ENCODE measurements at places on chromosomes 16 and 17.

GRCh38 chr16:79991969-79992368, 391.4 kb upstream of the MAF start:
- no peak for DNase-seq

DNA sequence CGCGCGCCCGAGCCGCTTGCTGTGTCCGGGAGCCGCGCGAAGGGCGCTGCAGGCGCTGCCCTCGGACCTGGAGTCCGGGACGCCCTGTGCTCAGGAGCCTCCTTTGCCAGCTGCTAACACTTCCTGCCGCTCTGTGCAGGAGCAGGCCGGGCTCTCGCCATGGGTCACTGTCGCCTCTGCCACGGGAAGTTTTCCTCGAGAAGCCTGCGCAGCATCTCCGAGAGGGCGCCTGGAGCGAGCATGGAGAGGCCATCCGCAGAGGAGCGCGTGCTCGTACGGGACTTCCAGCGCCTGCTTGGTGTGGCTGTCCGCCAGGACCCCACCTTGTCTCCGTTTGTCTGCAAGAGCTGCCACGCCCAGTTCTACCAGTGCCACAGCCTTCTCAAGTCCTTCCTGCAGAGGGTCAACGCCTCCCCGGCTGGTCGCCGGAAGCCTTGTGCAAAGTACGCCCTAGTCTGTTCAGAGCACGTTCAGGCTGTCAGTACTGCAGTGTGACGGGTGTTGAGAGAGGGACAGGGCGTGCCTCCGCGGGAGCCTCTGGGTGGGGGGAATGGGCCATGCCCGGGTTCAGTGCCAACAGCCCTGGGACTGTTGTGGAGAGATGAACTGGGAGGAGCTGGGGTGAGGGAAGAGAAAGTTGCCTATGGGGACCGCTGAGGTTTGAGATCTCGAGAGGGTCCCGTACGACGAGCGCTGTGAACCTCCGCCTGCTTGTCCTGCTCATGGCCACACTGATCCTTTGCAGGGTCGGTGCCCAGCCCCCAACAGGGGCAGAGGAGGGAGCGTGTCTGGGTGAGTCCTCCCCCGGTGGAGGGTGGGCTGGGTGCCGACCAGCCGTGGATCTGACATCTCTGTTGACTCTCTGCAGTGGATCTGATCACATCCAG, 1.3 kb downstream of the ZNF276 start:
- DNase-seq: no peak

GRCh38 chr16:85844169-85844481, 44.6 kb downstream of the COX4I1 start:
- DNase-seq: no peak

DNA sequence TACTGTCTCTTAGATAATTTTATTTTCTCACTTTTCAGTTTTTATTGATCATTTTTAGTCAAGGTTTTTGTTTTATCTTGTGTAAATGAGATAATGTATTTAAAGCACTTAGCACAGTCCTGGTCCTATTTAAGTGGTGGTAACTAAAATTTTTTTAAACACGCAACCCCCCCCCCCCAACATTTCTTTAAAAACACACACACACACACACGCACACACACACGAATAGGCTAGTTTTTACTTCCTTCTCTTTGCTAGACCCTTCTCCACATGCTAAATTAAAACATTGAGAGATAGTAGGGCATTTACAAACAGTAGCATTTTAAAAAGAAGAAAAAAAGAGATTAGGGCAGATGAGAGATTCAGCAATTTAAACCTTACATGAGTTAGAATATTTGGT, 5.0 kb downstream of the NFATC3 start:
- DNase-seq: no peak

DNA sequence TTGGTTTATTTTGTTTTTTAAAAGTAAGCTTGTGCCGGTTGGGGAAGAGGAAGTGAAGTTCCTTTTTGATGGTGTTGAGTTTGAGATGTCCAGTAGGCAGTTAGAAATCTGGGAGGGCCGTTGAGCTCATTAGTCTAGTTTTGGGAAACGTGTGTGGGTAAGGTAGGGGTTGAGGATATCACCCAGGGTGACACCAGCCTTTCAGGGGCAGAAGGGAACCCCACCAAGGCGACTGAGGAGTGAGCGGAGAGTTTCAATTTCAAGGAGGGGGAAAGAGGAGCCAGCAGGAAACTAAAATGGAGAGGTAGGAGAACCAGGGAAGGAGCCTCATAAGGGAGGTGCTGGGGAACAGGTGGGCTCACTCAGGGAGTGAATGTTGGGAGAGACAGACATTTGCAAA, 22.7 kb downstream of the HAPSTR1 start:
- no peak for DNase-seq

- DNase-seq: no peak
Measured at GRCh38 chr16:11078812-11079459, 134.6 kb downstream of the CLEC16A start.

DNA sequence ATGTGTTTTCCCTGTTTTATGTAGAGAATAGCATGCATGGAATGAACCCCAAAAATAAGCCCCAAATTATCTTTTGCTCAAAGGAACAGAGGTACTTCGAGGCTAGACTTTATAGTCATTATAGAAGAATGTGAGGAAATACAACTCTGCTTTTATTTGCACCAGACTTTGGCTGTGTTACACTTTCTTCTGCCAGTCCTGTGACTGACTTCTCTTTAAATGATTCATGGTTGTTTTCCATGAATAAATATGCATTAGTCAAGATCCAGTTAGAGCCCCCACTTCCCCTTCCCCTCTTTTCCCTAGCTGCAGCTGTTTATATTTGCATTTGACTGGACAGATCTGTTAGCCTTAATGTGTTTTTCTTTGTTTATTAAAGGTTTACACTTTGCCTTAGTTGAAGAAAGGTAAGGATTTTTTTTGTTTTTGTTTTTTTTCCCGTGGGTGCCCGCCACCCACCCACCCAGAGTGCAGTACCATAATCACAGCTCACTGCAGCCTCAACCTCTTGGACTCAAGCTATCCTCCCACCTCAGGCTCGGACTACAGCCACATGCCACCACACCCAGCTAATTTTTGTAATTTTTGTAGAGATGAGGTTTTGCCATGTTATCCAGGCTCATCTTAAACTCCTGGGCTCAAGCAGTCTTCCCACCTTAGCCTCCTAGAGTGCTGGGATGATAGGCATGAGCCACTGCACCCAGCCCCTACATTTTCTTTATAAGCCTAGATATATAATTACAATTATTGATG, 152.6 kb downstream of the CYB561 start:
- DNase-seq: no peak

- no peak for DNase-seq
Measured at GRCh38 chr16:58338205-58338604, 43.4 kb upstream of the PRSS54 start.

DNA sequence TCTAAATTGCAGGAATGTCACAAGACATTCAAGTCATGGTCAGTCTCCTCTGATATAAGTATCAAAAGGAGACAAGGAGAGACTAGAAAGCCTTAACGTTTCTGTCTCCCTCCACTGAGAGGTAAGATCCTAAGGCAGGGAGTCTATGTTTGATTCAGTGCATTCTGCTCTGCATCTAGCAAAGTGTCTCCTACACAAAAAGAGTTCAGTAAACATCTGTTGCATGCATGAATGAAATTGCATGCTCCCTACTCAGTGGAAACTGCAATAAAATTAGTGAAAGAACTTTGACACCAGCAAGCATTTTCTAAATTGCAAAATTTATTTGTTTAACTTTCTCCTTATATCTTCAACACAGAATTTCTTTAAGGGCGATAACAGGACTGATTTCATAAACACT, 111.1 kb downstream of the ADAMTS18 start:
- no peak for DNase-seq

DNA sequence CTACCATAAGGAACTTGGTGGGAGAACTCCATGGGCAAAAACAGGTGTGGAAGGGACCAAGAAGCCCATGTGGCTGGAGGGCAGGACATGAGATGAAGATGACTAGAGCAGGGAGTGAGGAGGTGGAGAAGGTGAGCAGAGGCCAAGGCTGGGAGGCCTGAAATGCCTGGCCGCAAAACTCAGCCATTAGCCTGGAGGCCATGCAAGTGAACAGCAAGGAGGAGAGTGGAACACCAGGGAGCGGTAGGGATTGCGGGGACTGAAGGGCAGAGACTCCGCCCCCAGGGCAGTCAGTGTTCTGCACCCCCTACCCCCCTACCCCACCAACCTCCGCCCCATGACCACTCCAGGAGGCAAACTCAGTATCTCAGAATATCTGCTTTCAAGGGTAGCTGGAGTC, 17.0 kb downstream of the BCL7C start:
- no peak for DNase-seq

DNA sequence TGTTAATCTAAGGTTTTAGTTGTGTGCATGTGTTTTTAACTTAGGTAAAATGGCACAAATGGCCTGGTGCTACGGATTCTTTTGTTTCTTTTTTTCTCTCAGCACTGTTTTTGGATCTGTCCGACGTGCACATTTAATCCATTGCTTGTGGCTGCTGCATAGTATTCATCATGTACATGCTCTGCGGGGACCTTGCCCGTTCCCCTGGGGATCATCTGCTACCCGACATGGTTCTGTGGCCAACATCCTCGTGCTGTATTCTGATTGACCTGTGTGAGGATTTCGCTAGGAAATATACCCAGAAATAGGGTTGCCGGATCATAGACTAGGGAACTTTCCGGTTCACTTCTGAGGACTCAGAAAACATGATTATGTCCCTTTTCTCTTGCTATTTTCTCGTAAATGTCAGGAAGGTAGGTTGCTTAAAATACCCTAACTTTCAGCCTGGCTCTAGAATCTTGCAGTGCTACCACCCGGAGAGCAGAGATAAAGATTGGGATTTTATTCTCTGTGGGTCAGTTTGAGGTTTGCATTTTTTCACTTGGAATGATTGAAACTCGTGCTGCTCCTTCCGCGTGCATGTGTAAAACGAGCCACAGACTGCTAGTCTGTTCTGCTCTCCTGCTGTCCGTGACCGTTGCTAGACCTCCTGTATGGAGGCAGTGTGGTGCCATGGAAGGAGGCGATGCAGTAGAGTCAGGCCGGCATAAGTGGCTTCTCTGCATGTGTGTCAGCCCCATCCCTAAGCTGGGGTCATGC, 42.9 kb downstream of the LDHD start:
- DNase-seq: no peak

GRCh38 chr17:44539673-44540072, 17.6 kb upstream of the FZD2 start:
- DNase-seq: no peak

DNA sequence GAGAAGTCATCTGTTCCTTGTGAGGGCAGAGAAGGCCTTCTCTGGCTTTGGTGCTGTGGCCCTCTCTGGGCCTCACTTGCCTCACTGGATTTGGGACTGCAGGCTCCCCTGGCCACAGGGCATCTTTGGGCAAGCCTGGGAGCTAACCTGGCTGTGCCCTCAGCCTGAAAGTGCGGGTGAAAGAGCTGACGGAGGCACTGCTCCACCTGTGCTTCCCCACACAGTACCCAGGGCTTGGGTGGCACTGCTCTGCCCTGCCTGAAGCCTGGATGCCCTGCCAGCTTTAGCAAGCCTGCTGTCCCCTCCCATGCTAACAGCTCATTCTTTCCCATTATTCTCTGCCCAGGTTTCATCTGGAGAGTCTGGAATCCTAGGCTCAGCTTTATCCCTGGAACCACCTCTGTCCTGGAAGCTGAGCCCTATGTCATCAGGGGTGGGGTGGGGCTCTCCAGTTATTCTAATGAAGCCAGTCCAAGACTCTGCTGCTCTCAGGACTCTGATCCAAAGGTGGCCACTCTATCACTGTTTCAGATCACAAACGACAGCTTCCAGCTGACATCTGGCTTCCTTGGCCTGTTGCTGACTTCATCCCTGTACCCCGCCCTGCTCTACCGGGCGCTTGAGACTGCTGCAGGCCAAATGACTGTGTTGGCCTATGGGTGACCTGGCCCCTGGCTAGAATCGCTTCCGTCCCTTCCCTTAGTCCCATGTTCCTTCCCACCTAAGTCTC, 29.3 kb downstream of the HIC1 start:
- no peak for DNase-seq

GRCh38 chr16:87854053-87854906, 15.0 kb downstream of the SLC7A5 start:
- no peak for DNase-seq

DNA sequence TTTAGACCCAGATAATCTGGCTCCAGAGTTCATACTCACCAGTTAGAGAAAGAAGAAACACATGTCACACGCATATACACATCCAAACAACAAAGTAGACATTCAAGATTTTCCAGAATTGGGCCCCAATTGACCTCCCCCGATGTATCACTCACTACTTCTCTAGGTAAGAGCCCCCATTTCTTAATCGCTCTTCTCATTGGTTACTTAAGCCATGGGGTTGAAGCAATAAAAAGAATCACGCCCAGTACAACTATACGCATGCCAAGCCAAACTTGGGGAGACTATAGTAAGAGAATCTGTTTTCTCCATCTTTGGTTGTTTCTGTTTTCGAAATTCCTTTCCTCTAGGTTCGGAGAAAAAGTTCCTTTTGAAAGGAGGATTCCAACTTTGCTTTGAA, 565 bp downstream of the DDX52 start:
- no peak for DNase-seq

DNA sequence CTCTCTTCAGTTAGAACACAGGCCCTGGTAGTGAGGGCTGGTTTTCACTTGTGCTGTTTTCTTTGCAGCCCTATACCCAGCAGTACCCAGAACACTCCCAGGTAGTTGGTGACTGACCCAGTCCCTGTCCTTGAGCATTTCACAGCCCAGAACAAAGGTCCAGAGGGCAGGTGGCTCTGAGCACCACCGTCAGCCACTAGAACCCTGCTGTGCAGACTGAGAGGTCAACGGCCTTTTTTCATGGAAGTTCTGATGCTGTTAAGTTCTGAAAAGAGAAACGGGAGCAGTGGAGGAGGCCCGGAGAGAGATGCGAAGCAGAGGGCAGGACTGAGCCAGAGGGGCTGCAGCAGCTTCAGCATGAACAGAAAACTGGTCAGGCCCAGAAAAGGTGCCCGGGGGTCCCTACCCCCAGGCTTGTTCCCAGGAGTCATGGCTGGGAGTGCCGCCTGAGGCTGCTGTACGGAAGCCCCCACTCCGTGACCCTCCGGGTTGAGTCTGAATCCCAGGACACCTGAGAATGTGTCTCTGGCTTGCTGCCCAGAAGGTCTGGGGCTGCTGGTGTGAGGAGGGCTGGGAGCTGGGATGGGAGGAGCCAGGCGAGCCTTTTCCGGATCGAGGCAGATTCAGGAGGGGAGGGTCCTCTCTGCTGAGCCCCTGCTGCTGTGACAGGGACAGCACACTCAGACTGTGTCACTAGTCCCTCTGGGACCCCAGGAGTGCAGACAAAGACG, 8.7 kb downstream of the ZNF276 start:
- DNase-seq: no peak

DNA sequence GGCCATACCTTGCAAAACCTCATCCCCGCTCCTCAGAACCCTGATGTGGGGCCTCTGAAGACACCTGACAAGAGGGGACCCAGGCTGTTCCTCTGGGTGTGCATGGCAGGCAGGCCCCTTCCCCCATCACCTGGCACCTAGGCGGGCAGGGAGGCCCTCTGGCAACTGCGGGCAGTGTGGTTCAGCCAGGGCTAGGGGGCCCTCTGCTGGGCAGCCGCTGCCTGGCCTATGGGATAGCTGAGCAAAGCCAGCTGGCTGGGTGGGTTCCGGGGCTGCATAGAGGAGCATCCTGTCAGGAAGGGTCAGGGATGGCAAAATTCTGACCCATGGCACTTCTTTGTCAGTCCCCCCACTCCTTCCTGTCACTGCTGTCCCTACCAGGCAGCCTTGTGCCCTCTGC, 228.7 kb upstream of the ASIC2 start:
- no peak for DNase-seq

- DNase-seq: no peak
Measured at GRCh38 chr16:28835864-28836760, 10.0 kb downstream of the TUFM start.
